Muscle of back (tissue), 13 donors: ENCODE measurements at places on chromosomes 4 and X. TPM values are rescaled to one million over a fixed set of nuclear protein-coding genes. Genes with fewer than 3 reads are reported as not detected.

- DNase-seq = no peak
Observed at GRCh38 chrX:127552571-127552970, 499.6 kb downstream of the ACTRT1 start.

DNA sequence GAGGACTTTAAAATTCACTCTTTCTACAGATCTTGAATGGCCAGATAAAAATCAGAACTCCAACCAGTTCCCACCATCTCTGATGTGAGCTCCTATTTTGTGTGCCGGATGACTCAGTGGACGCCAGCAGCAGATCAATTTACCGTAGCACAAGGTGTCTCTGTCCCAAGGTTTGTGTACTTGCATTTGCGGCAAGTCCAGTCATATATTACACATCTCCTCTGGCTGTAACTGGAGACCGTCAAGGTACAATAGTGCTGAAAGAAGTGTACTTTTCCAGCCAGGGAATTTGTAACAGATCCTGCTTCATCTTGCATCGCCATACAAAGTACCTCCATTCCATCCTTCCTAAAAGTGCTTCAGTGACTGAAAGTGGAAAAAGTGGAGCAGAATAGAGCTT, 108.2 kb upstream of the SORBS2 start:
- no peak for DNase-seq

Gene HS6ST2
- polyA plus RNA-seq = 44.7 TPM

GRCh38 chrX:40433160-40433559, 147.6 kb upstream of the ATP6AP2 start:
- DNase-seq = no peak

Gene TCEAL1
- 60.3 TPM for polyA plus RNA-seq

Gene SPARCL1
- polyA plus RNA-seq = 263 TPM

DNA sequence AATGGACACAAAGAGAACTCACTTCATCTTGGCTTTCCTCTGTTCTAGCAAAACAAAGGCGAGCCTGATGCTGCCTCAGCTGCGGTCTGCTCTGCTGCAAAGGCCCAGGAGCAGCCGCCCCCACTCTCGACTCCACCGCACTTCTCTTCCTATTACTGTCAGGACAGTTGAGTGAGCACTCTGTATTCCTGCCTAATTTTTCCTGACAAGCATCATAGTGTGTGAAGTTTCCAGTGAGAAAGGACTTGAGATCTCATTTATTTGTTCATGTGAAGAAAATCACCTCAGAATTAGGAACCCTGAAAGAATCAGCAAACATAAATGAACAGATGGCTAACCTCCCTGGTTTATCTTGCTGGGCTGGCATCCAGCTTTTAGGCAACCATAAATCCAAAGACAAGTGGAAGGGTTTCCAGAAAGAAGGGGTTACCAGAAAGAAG, 15.6 kb downstream of the SCARB2 start:
- peak; percentile 69 for DNase-seq

DNA sequence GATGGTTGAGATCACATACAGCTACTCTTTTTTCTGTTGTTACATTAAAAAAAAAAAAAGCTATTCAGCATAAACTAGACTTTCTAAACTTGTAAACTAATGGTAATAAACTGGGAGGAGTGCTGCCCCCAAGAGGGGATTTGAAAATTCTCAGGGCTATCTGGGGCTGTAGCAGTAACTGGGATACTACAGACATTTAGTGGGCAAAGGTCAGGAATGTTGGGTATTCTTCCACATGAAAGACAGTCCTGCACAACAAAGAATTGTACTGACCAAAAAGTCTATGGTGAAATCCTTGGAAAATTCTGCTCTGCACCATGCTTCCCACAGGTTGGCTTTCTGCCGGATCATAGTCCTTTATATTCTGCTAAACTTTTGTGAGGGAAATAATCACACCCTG, 232.6 kb upstream of the BOD1L1 start:
- no peak for DNase-seq

Gene APLN
- polyA plus RNA-seq = 15.5 TPM

- no peak for DNase-seq
Observed at GRCh38 chr4:174141876-174142275, 141.6 kb downstream of the FBXO8 start.

DNA sequence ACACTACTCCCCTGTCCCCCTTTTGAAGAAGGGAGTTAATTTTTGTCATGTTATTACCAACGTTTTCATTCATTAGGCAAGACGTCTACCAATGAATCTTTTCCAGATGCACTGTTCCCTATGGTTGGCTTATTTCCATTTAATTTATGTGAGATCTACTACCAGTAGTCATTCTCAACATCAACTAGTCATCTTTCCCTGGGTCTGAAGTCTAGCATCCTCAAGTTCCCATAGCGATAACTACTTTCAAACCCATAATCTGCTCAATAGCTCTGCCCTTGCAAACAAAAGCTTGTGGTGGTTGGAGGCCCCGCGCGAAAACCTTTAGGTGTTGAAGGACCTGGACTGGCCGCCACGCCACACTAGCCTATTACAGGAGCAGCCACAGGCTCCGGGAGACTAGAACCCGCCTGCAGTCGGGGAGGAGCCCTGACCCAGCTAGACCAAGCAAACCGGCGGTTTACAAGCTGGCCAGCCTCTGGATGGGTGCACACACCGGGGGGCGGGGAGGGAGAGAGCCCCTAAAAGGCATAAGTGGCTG, 746 bp downstream of the PPAT start:
- DNase-seq = peak; percentile 36

Gene MAMLD1
- polyA plus RNA-seq = 15.3 TPM

- no peak for DNase-seq
Observed at GRCh38 chrX:11728556-11728955, 29.5 kb upstream of the MSL3 start.

Gene ADH7
- polyA plus RNA-seq = 0.19 TPM

DNA sequence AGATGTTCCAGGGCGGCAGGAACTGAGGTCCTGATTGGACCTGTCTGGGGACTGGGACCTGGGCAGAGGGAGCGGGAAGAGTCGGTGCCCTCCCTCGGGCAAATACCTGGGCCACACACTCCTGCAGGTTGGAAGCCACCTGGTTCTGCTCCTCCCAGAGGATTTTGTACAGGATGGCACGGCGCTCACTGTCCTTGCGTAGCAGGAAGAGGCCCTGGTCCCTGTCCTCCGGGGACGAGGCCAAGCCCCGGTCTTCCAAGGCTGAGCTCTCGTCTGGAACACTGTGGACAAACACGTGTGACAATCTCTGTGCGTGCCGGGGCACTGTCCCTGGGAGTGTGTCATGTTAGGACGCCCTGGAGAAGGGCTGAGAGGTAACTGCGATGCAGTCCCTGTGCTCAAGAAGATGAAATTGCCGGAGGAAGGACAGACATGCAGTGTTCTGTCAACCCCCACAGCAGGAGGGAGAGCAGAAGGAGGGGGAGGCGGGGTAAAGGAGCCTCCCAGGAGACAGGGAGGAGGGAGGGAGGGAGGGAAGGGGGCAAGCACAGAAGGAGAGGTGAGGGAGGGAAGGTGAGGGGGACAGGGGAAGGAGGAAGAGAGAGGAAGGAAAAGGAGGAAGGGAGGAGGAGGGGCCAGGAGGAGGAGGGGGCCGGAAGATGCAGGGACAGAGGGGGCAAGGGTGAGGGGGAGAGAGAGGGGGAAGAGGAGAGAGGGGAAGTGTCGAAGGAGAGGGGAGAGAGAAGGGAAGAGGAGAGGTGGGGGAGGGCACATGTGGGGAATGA, 29.0 kb downstream of the PDHA1 start:
- DNase-seq = no peak

GRCh38 chr4:133320576-133321170, 171.6 kb downstream of the PCDH10 start:
- DNase-seq = peak; percentile 23

Gene ATP11C
- 11.7 TPM for polyA plus RNA-seq

Gene NPY1R
- 7.1 TPM for polyA plus RNA-seq

DNA sequence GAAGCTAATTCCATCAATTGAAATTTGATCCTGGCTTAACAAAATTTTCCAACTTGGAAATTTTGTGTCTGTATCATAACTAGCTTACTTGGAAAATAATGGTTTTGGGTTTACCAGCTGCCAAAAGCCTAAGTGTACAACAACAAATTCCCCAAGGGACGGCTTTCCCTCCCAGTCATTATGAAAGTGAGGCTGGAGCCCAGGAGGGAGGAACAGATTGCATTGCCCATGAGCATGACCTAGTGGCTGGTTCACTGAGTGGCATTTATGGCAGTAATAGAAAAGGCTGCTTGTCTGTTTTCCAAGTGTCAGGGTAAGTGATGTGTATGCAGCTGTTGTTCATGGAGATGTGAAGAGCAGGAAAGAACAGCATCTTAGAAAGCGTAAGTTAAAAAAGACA, 70.8 kb upstream of the HHIP start:
- no peak for DNase-seq

DNA sequence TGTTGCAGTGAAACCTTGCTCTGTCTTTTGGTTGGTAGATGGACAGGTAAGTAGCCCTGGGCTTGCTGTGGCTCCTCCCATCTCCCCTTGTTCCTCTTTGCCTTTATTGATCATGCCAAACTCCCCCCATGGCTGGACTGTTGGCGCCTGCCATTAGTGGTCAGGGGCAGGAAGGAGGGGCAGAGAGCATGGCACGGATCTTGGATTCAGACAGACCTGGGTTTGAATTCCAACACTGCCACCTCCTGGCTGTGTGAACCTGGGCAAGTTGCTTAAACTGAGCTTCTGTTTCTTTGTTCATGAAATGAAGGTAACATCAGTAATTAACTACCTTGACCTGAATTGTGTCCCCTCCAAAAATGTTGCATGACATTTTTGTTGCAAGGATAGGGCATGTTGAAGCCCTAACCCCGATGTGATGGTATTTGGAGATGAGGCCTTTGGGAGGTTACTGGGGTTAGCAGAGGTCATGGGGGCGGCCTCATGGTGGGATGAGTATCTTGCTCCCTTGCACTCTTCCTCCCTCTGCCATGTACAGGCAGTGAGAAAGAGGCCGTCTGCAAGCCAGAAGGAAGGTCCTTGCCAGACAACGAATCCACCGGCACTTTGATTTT, 6.0 kb downstream of the SLC2A9 start:
- peak; percentile 59 for DNase-seq

Gene PDE5A
- polyA plus RNA-seq = 22.8 TPM

DNA sequence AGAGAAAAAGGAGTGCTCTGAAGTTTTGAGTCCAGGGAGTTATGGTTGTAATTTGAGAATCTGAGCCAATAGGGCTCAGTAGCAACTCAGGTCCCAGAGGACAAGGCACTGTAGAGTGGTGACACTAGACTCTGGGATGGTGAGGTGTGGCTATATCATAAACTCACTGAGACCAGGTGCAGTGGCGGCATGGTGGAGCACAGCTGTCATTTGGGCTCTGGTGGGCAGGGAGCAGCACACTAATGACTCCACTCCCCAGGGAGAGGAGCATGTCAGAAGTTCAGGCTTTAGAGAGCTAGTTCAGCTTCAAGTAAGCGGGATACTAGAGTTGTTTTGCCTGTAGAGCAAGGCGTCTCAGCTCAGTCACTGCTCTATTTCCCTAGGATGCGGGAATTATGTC, 165.4 kb upstream of the USP38 start:
- no peak for DNase-seq

- DNase-seq = peak; percentile 68
Observed at GRCh38 chrX:124194199-124194598, 138.3 kb upstream of the TEX13D start.

GRCh38 chr4:152501846-152502536, 33.9 kb downstream of the FBXW7 start:
- no peak for DNase-seq
